NCI-H1092 treated with DMSO at 0.1 percent for 48 hours (cell line): ENCODE measurements at places on chromosomes 12 and 14.
A peak's percentile ranks its signal among the peaks of the same experiment; 100 is the strongest.

- DNase-seq = no peak
Measured at GRCh38 chr12:674272-674781, 11.1 kb upstream of the NINJ2 start.

- no peak for DNase-seq
Measured at GRCh38 chr12:83932011-83932410, 980.6 kb downstream of the SLC6A15 start.

DNA sequence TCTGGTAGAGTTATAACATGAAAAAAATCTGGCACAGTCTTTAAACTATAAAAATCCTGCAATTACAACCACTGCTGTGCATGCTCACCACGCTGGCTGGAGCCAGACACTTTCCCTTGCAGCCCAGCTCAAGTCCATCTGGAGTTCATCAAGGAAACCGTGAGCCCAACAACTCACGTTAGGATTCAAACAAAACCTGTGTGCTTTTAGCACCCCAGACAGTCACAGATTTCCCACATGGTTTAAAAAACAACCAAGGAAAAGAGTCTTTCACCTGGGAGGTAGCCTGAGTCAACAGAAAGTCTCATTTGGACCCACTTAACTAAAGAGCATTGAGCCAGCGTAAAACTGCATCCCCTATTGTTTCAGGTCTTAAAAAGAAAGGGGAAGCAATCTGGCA is 4.7 kb downstream of the LRIG3 start:
- DNase-seq = peak; percentile 55

- no peak for DNase-seq
Measured at GRCh38 chr12:6326316-6327228, 15.3 kb downstream of the TNFRSF1A start.

GRCh38 chr12:65822732-65823512 is 1.4 kb upstream of the HMGA2 start:
- DNase-seq = no peak

DNA sequence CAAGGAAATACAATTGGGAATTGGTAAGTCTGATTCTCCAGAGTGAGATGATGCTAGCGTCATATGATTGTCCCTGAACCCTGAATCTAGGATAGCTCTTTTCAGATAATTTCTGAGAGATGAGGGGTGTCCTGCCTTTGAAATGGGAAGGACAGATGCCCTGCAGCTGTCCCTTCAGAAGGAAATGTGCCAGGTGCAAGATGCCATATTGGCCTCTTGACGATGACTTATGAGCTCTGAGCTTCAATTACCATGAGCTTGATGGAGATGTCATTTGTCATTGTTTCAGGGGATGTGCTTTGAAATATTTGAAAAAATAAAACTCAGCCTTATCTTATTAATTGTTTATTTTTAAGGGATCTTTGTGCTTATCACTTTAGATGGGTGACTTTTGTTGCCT is 185.1 kb downstream of the DACT1 start:
- no peak for DNase-seq

- DNase-seq = peak; percentile 19
Measured at GRCh38 chr12:25241167-25242020, 9.3 kb downstream of the KRAS start.

DNA sequence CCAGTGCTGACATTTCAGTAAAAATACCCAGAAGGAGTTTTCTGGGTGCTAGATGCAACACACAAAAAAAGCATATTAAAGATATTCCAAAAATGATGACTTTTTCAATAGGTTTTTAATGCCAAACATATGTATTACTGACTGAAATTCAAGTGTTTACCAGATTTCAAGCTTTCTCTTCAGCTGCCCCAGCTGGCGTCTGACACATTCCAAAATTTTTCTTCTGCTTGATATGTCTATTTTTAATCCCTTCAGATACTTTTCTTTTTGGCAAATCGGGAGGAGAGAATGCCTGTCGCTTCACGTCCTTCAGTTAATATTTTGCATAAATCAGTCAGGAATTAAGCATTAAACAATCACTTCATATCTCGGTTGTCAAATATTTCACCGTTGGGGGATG is 7.1 kb upstream of the CCDC60 start:
- DNase-seq = no peak
